ENCODE measurements at places on chromosomes 3 and 15.

- H3K4me3 ChIP-seq: no peak overlapping the region
- H3K27ac ChIP-seq: no peak overlapping the region
- DNase-seq: no peak
- H3K36me3 ChIP-seq: no peaks in the 10 kb centered on the region
- no peaks in the 10 kb centered on the region for H3K4me1 ChIP-seq
These were observed 311.4 kb downstream of the TBC1D5 start for GRCh38 chr3:17431004-17431403.

DNA sequence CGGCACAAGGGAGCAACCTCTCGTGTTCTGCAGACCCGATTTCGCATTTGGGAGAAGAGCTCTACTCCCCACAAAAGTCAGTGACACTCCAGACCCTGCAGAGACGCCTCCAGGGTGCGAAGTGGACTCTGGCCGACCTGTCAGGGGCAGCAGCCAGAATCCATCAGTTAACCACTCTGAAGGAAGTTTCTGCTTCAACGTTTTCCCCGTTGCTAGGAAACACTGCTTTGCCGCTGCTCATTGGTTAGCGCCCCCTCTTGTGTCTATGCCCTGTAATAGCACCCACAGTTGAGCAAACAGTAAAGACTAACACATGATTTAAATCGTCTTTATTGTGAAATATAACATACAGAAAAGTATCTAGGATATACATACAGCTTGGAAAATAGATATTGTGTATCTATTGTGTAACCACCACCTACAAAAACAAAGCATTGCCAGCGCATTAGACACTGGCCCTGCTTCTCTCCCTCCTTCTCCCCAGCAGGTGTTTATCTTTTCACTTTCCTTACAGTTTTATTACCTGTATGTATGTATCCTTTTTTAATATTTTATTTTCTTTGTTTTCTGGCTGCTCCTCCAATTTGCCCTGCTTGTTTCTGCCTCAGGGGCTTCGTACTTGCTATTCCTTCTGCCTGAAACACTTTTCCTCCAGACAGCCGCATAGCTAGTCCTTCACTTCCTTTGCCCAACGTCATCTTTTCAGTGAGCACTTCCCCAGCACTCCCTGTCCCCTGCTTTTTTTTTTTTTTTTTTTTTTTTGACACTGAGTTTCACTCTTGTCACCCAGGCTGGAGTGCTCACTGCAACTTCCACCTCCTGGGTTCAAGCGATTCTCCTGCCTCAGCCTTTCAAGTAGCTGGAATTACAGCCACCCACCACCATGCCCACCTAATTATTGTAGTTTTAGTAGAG is 38.8 kb downstream of the TMEM40 start:
- H3K27me3 ChIP-seq: peaks cover 8% of the 10 kb centered on the region
- peaks cover 14% of the 10 kb centered on the region for H3K4me1 ChIP-seq
- peak; percentile 68 for DNase-seq
- no peaks in the 10 kb centered on the region for H3K36me3 ChIP-seq

DNA sequence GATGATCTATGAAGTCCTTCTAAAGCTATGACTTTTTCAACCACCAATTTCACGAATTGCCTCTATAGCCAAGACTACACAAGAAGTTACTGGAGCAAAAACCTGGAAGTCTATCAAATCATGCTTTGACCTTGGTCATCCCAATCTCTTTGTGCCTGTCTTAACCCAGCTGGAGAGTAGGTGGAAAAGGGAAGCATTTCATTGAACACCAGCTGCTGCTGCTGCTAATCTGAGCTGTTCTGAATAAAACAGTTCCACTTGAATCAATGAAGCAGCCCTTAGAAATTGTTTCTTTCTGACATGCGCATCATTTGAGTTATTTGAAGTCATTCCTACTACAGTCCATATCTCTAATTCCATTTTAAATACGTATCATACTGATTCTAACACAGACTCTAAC is 7.3 kb upstream of the UBE3A start:
- H3K27ac ChIP-seq: no peak overlapping the region
- peaks cover 2% of the 10 kb centered on the region for H3K36me3 ChIP-seq
- H3K27me3 ChIP-seq: peaks cover 14% of the 10 kb centered on the region

- H3K4me1 ChIP-seq: peaks cover 27% of the 10 kb centered on the region
- H3K36me3 ChIP-seq: peaks cover 2% of the 10 kb centered on the region
- H3K4me3 ChIP-seq: peak overlapping the region; percentile 9
These were observed 34.4 kb upstream of the TNIK start for GRCh38 chr3:171494457-171495109.

DNA sequence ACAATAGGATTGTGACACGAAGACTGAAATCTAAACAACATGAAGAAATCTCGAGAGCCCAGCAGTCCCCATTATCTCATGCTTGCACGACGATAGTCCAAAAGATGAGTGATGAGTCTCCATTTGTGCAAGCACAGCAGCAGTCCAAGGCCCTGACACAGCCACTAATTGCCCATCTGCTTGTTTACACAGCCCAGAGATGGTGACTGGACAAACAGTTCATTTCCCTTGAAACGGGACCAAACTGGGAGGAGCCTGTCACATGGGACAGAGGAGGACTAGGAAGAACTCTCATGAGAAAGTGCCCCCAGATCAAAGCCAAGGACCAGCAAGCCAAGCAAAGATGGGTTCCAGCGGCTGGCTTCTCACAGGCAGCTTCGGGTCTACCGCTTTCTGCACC is 121.0 kb downstream of the GREM1 start:
- no peaks in the 10 kb centered on the region for H3K4me1 ChIP-seq
- no peak overlapping the region for H3K27ac ChIP-seq
- no peaks in the 10 kb centered on the region for H3K27me3 ChIP-seq
- no peak for DNase-seq
- no peak overlapping the region for H3K4me3 ChIP-seq
